ENCODE measurements at places on chromosomes 5 and 9.

- no peak for DNase-seq
These were observed 71.2 kb downstream of the UNC13B start for GRCh38 chr9:35232867-35233544.

- no peak for DNase-seq
These were observed 37.0 kb downstream of the INIP start for GRCh38 chr9:112680731-112681402.

GRCh38 chr5:65832603-65833228 lies 93.7 kb upstream of the ERBIN start:
- DNase-seq, result no peak

GRCh38 chr5:95801532-95801931 lies 21.0 kb downstream of the GLRX start:
- DNase-seq, result no peak

- DNase-seq, result no peak
These were observed 200.8 kb downstream of the PLK2 start for GRCh38 chr5:58258984-58259684.

DNA sequence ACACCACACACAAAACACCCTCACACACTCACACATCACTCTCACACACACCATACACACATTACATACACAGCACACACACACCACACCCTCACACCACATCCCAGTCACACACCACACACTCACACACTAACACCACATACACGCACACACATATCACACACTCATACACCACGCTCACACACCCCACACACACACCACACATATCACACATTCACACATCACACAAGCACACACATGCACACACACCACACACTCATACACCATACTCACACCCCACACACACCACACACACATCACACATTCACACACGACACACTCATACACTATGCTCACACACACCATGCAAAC lies 543 bp upstream of the UBE2QL1 start:
- DNase-seq, result no peak

DNA sequence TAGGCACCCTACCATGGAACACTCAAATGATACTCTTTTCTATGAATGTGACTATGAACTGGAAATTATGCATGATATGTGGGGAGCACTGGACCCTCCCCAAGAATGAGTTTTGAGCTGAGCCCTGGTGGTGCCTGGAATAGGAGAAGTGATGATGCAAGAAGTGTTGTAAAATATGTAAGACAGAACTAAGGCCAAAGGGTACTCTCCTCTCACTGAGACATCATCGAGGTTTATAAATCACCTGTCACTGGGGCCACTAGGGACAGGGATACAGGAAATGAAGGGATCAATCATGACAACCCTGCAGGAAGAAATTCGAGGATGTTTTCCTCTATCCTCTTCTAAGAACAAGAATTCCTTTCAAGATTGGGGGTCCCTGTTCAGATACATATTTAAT lies 45.4 kb downstream of the PCSK1 start:
- no peak for DNase-seq

DNA sequence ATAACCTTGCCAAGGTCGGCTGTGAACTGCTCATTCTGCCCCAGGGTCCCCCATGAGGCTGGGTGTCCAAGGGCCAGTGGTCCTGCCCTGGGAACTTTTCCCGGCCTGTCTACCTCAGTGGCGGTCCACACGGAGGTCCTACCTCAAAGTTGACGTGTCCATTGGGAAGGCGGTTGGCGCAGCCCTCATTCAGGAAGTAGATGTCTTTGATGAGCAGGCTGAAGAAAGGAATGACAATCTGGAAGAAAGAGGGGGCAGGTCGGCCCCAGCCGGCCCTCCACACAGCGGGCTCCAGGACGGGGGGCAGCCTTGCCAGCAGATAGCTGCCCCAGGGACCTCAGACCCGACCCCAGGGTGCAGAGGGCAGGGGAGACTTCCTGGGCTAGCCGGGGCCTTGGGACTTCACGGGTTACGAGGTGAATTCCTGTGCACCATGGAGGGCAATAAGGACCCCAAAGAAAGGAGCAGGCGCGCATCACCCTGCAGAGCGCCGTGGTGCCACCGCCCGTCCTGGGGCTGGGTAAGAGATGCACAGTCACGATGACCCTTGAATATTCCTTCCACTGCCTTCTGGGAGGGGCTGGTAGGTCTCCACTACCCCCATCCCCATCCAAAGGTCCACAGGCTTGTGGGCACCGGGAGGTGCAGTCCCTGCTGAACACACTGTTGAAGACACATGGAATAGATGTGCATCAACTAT lies 42.9 kb upstream of the RNF130 start:
- DNase-seq, result no peak

DNA sequence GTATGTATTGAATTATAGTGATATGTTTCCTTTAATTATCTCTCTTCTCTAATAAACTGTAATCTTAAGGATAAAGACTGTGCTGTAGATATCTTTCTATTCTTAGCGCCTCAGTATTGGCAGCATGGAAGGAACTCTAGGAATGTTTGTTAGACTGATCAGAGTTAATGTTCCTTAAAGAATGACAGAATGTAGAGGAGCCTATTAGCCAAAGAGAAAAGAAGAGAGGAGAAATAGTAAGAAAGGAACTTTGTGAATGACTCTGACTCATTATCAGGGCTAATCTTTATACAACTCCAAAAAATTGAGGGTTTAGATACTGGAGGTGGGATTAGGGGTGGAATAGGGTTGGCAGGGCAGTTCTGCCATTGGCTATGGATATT lies 59.0 kb upstream of the NUDT12 start:
- no peak for DNase-seq

Measured in T-helper 22 cell (primary cell).